ENCODE measurements at places on chromosomes 13 and 19. TPM values are rescaled to one million over a fixed set of nuclear protein-coding genes. Genes with fewer than 3 reads are reported as not detected.

ZNF570 gene
- 5.1 TPM for polyA plus RNA-seq

ZNF579 gene
- 0.35 TPM for polyA plus RNA-seq

MBD3L2 gene
- polyA plus RNA-seq = not detected

CA11 gene
- polyA plus RNA-seq = 8.3 TPM

C13orf46 gene
- polyA plus RNA-seq = 2.2 TPM

- no peak for DNase-seq
These were observed 26.9 kb downstream of the GAS6 start for GRCh38 chr13:113836768-113837559.

DNA sequence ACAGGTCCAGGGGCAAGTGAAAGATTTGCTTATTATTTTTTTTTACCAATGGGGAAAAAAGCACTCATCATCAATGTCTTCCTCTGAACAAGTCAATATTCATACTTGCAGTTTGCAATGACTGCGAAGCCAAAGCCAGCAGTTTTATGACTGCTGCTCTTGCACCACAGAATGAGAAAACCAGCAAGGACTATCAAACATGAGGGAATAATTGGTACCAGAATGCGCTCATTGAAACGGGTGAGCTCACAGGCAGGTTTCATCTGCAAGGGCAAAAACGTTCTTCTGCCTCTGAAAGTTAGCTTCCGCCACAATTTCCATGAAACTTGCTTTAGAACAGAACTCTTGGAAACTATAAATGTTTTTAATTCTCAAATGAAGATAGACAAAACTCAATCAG lies 5.5 kb downstream of the DLEU7 start:
- DNase-seq = no peak

GRCh38 chr13:49810567-49811526 lies 18.4 kb upstream of the KPNA3 start:
- no peak for DNase-seq

DNA sequence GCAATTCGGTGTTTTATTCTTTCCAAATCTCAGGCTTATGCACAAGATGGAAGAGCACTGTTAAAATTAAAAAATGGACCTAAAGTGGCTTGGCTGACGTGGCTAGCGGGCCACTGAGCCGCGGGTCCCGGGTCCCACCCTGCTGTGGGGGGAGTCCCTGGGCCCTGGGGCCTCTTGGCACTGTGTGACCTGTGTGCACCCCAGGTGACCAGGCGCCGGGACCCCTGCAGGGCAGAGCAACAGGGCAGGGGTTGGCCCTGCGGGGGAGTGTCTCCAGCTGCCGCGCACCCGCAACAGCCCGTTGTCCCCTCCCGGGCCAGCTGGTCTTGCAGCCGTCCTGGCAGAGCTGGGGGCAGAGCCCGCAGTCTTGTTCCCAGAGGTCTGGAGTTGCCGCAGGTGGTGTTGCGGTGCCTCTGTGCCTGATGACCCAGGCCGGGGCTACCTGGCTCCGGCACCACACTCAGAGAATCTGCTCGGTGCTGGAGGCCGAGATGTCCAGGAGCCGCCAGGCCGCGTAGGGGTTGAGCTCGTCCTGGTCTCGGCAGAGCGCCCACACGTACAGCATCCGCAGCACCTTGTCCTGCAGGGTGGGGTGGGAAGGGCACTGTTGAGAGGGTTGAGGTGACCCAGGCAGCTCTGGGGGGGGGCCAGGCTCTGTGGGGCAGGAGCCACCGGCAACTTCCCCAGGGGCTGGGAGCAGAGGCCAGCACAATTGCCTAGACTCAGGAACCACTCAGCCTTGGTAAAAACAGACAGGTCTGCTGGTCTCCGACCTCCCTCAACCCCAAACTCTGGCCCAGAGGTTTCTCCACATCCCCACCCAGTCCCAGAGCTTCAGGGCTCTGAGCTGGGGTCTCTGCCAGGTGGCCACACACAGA lies 1.0 kb upstream of the CTXN1 start:
- no peak for DNase-seq

DNA sequence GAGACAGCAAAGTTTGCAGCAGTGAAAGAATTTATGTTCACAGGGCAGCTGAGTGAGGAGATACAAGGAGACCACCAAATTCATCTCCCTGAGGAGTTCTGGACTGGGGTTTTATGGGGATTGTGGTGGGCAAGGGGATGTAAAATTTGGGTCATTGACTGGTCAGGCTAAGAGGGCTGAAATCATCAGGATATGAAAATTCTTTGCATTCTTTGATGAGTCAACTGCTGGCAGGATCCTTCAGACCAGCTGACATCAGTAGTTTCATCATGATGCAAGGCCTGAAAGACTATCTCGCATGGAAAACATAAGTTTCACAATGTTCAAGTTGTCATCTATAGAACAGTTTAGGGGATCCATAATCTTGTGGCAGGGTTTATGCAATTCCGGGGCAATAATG lies 869.5 kb upstream of the PCDH9 start:
- DNase-seq = no peak

- DNase-seq = no peak
These were observed 30.5 kb downstream of the SLC15A1 start for GRCh38 chr13:98721825-98722510.

DNA sequence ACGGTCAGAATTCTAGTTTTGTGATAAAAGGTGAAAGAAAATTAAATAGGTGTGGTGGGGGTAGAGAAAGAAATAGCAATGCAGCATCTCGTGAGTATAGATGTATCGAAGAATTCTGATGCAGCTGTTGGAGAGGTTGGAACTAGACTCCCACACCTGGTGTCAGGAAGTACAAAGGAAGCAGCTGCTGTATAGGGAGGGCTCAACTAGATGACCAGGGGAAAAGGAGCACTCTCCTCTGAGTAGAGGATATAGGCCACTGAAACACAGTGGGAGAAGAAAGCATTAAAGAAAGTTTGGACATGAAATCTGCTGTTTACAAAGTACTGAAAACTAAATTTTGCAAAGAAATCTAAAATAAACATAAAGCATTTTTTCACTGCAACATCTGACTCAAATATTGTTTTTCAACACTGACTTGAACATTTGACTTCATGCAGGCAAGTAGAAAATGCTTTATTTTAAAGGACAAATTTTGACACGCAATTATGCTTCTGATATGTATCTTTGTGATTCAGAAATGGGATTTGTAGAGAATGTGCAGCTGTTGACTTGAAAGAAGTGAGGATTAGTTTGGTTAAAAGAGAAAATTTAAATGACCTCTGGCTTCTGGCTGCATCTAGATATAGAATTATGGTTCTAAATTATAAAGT lies 82.2 kb downstream of the MIPEP start:
- no peak for DNase-seq

- no peak for DNase-seq
These were observed 100.0 kb downstream of the RNF17 start for GRCh38 chr13:24863748-24864540.

DNA sequence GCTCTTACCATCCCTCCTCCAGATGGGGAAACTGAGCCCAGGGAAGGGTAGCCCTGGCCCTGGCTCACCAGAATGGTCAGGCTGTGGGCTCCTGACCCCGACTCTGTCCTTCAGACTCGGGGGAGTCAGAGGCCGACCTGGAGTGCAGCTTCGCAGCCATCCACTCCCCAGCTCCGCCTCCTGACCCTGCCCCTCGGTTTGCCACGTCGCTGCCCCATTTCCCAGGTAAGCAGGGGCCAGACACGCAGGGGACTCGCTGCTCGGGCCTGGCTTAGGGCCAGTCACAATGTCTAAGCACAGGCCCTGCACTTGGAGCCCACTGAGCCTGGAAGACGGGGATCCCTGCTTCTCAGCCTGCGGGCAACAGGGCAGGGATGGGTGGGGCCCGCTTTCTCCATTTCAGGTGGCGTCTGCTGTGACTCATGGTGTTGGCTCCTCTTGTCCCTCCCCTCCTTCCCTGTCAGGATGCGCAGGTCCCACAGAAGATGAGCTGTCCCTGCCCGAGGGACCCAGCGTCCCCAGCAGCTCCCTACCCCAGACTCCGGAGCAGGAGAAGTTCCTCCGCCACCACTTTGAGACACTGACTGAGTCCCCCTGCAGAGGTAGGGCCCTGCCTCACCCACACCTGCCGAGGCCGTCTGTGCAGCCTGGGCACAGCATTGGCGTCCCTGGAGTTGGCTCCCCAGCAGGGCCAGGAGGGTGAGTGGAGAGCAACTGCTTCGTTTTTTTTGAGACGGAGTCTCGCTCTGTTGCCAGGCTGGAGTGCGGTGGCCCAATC lies 9.2 kb upstream of the OVOL3 start:
- no peak for DNase-seq

DNA sequence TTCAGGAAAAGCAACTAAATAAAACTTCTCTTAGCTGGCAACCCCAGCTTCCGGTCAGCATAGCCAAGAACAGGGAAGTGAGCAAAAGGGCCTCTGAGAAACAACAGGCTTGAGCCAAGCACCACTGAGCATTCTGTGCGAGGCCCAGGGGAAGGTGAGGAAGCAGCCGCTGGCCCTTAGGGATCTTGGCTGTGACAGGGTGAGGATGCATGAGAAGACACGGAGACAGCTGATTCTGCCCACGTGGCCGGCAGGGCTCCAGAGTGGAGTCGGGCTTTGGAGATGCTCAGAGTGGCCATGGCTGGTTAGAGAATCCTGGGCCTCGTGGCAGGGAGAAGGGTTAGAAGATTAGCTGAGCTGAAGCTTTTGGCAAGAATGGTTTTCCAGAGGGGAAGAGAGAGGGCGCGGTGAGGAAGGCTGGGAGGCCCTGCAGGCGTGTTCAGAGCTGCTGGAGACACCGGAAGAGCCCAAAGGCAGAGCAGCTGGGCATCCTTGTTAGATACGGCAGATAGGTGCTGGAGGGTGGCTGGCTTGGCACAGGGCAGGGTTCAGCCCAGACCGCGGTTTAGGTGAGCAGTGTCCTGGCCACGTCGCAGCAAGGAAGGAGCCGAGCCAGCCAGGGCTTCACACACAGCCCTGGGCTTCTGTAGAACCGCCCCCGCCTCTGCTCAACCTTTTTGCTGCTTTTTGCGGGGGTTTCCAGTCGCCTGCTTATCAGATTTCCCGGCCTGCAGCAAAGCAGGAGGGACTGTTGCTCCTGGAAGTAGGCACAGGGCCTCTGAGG lies 17.3 kb downstream of the UPF1 start:
- no peak for DNase-seq

All from CD8-positive, alpha-beta memory T cell (primary cell).